ENCODE measurements at places on chromosomes 5 and 9.

DNA sequence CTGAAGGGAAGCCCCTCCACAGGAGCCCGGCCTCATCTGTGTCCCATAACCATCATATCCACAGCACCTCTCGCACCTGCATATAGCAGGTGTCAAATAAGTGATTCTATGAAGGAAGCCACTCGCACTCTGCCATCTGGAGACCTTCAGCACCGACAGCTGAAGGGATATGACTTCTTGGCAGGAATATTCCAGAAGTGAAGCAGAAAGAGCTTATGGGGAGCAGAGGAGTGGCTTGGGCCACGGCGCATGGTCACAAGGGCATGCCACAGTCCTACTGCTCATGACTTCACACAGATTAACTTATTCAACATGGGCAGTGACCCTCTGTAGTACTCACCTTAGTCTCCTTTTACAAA is 80.9 kb downstream of the NSUN2 start:
- DNase-seq: no peak

DNA sequence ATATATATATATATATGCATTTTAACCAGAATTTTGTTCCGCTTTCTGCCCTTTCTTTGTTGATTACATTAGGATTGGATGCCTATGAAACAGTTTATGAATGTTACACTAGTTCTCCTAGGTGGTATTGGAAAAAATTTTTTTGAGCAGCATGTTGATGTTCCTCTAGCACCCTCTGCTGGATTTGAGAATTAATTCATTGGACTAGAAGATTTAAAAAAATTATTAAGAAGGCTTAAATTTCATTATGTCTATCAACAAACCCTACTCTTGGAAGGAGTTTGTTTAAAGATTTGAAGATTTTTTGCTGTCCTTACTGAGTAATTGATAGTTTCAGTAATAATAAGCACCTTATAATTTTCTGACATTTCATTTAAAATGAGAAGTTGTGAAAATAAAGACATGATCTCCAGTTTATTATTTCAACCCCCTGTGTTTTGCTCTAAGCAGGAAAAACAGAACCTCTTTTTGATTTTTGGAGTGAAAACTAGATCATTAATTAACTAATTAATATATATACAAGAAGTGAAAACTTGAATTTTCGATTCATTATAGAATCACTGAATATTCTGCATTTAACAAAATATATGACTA is 89.6 kb downstream of the CCDC171 start:
- no peak for DNase-seq

DNA sequence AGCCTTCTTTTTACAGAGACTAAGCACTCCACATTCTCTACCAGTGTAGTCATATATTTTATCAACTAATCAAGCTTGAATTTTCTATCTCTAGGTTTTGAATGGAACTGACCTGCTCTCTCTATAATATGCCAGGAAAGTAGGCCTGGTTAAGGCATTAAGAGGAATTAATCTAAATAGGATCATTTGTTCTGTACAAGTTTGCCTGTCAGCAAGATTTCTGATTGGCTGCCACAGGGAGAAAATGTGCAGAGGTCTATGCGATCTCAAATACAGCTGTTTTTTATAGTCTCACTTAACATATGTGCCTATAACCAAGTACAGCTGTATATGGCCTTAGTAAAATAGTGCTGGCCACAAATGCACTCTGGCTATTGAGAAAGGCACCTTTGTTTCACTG is 418.8 kb downstream of the KDM4C start:
- no peak for DNase-seq

GRCh38 chr9:101764472-101764871 is 26.0 kb upstream of the GRIN3A start:
- DNase-seq: no peak

- DNase-seq: no peak
These were observed 29.8 kb downstream of the LPCAT1 start for GRCh38 chr5:1493941-1494340.

DNA sequence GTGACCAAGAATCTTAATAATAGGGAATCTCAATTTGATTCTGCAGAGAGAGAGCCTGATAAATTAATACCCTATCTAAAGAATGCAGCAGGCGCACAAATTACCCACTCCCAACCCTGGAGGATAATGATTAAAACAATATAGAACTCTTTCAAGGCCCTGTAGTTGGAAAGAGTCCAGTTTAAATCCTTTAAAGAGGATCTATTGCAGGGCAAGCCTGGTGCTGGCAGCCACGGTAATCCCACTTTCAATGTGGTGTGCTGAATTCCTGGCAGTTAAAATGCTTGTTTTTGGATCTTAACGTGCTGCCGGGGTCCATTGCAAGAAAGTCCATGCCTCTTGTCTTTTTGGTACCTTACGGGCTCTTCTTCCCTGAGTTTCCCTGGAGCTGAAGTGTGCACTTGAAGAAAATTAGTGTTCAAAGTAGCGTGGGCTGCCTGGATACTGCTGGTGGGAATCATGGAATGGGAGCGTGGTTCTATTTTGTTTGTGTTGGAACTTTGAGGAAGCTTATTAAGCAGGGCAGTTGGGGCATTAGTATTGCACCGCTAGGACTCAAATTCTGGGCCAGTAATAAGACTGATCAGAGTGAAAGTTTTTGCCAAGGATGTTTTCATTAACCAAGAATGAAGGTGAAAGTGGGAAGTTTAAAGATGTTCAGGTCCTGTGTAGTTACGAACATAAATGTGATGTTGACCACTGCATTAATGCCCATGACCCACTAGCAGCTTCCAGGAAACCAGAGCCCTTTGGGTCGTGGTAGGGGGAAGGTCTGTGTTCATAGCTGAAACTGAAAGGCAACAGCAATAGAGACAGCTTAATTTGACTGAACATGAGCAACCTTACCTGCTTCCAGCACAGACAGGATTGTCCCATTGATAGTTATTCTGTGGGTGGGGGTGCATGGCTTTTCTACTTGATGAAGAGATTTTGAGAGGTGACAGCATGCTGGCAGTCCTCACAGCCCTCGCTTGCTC is 20.8 kb downstream of the MARCHF6 start:
- no peak for DNase-seq

DNA sequence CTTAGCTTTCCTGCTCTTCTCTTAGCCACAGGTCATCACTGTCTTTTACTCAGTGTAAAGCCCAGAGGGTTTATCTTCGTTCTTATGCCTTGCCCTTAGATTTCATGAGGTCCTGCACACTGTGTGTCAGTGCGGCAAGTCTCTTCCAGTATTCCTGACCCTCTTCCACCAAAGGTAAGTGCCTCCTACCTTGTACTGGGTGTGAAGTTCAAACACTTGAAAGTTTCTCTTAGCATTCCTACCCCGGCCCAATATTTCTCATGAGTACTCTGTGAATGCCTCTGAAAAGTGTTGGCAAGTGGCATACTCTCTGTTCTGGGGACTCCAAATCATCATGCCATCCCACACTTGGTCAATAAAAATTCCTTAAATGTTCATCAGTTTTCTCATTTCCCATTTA is 37.4 kb downstream of the FBXO4 start:
- no peak for DNase-seq

- DNase-seq: no peak
These were observed 31.3 kb downstream of the ADAMTS2 start for GRCh38 chr5:179313849-179314521.

GRCh38 chr5:153565822-153566221 is 75.4 kb downstream of the GRIA1 start:
- DNase-seq: no peak

- no peak for DNase-seq
These were observed 21.9 kb downstream of the RFK start for GRCh38 chr9:76372336-76372735.

- no peak for DNase-seq
These were observed 165.5 kb downstream of the CACNA1B start for GRCh38 chr9:138043061-138043410.

- no peak for DNase-seq
These were observed 10.3 kb downstream of the LYSMD3 start for GRCh38 chr5:90519081-90519480.

DNA sequence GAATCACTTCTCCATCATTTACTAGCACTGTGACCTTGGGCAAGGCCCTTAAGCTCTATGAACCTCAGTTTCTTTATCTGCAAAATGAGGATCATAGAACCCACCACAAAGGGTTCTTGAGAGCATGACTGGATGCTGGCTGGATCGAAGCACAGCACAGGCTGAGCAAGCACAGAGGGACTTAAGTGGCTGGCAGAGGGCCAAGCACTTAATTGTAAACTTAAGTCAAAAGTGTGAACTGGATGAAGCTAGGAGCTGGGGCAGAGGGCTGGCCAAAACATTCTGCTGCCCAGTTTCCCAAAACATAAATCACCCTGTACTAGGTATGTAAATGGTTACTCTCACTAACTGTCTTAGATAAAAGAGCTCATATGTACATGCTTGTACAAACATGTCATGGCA is 112.3 kb upstream of the WWC1 start:
- DNase-seq: no peak

DNA sequence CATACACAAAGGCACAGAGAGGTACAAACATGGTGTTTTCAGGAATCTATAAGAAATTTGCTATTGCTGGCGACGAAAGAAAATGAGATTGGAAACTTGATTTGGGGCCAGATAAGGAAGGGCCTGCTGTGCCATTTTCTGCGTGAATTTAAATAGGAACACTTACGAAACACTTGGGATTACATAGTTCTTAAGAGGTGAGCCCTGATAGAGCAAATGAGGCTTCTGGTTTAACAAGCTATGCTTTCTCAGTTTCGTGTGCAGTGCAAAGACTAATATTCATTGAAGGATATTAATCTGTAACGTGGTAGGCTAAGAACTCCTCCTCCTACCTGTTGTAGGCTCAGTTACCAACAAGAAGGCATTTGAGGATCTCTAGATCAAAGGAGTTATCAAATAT is 93.1 kb downstream of the CDK5RAP2 start:
- DNase-seq: no peak

GRCh38 chr5:544675-545355 is 20.6 kb upstream of the SLC9A3 start:
- no peak for DNase-seq

GRCh38 chr9:122988141-122988540 is 45.3 kb upstream of the GPR21 start:
- DNase-seq: no peak

- peak; percentile 35 for DNase-seq
These were observed 173.3 kb downstream of the COL23A1 start for GRCh38 chr5:178416919-178417318.

GRCh38 chr5:19532936-19533335 is 455.1 kb downstream of the CDH18 start:
- no peak for DNase-seq

DNA sequence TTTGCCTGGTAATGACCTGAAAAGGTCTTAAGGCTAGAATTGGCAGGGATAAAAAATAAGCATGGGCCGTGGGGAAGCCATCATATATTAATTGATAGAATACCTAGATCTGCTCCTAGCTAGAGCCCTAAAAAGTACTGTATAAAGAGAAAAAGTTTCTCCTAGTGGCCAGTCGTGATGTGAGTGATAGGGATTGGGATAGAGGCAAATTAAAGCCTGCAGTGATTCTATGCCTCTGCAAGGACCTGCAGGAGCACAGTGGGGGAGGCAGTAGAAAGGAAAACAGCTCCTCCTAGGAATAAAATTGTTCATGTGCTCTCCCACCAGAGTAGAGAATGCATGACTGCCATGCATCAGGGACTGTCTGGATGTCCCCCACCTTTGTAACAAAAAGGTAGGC is 56.2 kb upstream of the FTMT start:
- DNase-seq: no peak

GRCh38 chr5:3251784-3252183 is 343.8 kb upstream of the IRX1 start:
- DNase-seq: no peak

DNA sequence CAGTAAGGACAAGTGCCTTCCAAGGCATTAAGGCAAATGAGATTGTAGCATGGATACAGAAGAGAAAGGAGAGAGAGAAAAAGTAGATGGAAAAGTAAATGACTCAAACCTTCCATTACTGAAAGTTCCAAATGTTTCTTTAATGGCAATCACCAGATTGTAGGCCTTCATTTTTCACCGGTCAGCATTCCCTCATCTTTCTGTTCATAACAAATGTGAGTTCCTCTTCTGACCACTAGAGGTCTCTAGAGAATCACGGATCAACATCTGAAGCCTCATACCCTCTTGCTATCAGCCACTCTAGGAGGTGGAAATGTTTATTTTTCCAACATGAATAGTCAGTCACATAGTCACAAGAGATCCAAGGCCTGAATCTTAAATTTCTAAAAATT is 73.6 kb upstream of the RPS23 start:
- DNase-seq: peak; percentile 67

GRCh38 chr9:92480986-92481633 is 1.2 kb downstream of the ASPN start:
- no peak for DNase-seq

All from suppressor macrophage (primary cell).